ENCODE measurements at places on chromosomes 16 and 17. TPM values are rescaled to one million over a fixed set of nuclear protein-coding genes. Genes with fewer than 3 reads are reported as not detected.

Gene GNAO1
- polyA plus RNA-seq, result not detected

DNA sequence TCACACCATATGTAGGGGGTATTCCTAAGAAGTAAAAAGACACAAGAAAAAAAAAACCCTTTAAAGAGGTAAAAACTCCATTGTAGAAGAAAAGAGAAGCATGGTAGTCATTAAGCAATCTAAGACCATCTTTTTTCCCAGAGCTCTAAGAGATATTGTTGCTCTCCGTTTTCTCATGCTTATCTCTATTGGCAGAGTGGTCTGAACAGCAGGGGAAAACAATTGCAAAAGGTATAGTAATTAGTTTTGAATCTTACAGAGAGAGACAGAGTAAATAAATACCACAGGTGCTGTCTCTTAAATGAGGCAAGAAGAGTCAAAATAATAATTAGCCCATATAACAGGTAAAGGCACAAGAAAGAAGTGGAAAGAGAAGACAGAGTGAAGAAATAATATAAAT is 821.4 kb upstream of the CA10 start:
- H3K4me3 ChIP-seq, result no peak overlapping the region
- DNase-seq, result no peak
- no peak overlapping the region for H3K27ac ChIP-seq
- no peaks in the 10 kb centered on the region for H3K4me1 ChIP-seq
- H3K36me3 ChIP-seq, result no peaks in the 10 kb centered on the region

- no peaks in the 10 kb centered on the region for H3K27me3 ChIP-seq
- no peak overlapping the region for H3K4me3 ChIP-seq
- H3K4me1 ChIP-seq, result no peaks in the 10 kb centered on the region
Measured at GRCh38 chr17:57976594-57976993, 11.5 kb downstream of the VEZF1 start.

GRCh38 chr17:39191750-39192510 is 5.5 kb downstream of the CACNB1 start:
- H3K4me3 ChIP-seq, result no peak overlapping the region
- H3K27me3 ChIP-seq, result no peaks in the 10 kb centered on the region
- peaks cover 12% of the 10 kb centered on the region for H3K4me1 ChIP-seq
- DNase-seq, result no peak
- peaks cover 31% of the 10 kb centered on the region for H3K36me3 ChIP-seq

Gene YBX2
- not detected for polyA plus RNA-seq

Gene TEX19
- polyA plus RNA-seq, result 0.05 TPM

All from CD14-positive monocyte (primary cell).